ENCODE measurements at places on chromosomes 7 and 10.

DNA sequence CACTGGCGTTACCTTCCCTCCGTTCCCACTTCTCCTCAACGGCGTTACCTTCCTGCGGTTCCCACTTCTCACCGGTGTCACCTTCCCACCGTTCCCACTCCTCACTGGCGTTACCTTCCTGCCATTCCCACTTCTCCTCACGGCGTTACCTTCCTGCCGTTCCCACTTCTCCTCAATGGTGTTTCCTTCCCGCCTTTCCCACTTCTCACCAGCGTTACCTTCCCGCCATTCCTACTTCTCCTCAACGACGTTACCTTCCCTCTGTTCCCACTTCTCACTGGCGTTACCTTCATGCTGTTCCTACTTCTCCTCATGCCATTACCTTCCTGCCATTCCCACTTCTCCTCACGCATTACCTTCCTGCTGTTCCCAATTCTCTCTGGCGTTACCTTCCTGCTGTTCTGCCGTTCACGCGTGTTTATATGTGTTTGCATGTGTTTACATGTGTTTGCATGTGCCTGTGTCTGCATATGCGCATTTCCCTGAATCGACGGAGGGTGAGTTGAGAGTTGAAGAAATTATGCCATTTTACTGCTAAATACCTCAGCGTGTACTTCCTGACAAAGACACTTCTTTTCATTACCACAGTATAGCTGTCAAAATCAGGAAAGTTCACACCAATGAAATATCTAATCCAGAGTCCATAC lies 23.2 kb upstream of the CFAP46 start:
- no peak for DNase-seq

- no peak for DNase-seq
Observed at GRCh38 chr7:66627881-66628360, 760 bp upstream of the KCTD7 start.

GRCh38 chr7:74221713-74222112 lies 11.9 kb downstream of the LAT2 start:
- no peak for DNase-seq

DNA sequence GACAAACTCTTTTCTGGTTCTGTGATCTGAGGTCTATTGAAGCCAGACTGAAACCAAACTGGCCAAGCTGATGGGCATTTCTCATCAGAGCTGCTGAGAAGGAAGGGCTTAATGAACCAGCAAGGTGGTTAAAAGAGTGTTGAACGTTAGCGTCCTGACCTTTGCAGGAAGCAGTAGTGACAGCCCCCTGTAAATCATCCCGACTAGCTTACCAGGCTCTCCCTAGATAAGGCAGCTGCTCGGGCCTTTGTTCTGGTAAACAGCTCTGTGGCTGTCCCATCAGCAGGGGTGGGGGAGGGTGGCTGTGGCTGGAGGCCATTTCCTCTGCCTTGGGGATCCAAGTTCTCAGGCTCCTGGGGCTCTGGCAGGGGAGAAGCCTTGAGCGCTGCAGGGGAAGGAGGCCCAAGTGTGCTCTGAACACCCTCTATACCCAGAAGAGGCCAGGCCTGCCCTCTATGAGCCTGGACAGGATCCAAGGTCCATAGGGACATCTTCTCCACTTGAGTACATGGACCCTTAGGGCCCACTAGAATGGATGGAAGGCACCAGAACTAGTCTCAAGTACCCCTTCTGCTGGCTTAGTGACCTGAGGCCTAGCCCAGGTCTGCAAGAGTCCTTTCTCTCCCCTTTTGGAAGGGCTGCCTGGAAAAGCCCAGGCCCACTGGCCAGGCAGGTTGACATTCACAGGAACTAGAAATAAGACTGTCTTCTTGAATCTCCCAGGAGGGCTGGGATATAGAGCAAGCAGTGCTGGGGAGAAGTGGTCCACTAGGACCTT lies 134.6 kb downstream of the ARHGAP22 start:
- DNase-seq, result no peak

- peak; percentile 77 for DNase-seq
Observed at GRCh38 chr7:100493476-100494264, 9.9 kb downstream of the NYAP1 start.
